ENCODE measurements at places on chromosomes 12 and 14. TPM values are rescaled to one million over a fixed set of nuclear protein-coding genes. Genes with fewer than 3 reads are reported as not detected.

Gene GPN3
- 43.6 TPM for total RNA-seq

Gene LMO3
- total RNA-seq, result 7.4 TPM

DNA sequence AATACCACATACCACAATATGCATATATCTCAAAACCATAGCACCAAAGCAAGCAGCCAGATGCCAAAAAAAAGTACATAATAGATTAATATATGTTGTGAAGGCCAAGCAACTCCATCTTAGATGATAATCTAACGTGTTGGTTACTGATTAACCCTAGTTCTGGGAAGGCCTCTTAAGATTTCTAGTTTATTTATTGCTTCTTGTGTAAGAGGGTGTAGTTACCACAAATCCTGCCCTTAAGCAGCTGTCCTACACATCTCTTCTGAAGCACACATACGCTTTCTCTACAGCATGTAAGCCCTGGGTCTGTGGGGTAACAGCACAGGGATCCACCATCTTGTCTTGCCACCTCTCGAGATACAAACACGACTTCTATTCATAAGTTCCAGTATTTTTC is 236.8 kb upstream of the AVPR1A start:
- H3K36me3 ChIP-seq, result no peaks in the 10 kb centered on the region
- H3K4me1 ChIP-seq, result no peaks in the 10 kb centered on the region
- no peak for DNase-seq
- H3K27ac ChIP-seq, result no peak overlapping the region
- H3K4me3 ChIP-seq, result no peak overlapping the region
- H3K27me3 ChIP-seq, result no peaks in the 10 kb centered on the region

DNA sequence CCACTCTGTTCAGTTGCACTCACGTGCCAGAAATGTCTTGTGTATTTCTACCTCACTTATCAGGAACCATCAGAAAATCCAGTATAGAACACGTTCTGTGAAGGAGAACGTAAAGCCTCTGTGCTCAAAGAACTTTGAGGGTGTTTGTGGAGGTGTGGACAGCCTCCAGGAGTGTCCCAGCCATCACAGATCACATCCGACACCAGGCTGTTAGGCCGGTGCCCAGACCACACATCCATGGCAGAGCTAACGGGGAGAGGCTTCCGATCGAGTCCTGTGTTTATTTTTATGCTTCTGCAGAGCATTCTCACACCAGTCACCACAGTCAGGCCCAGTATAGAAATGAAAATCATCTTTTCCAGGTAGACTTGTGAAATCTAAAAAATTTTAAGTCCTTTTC is 53.6 kb downstream of the TPCN1 start:
- no peak overlapping the region for H3K27ac ChIP-seq
- no peak for DNase-seq
- H3K27me3 ChIP-seq, result no peaks in the 10 kb centered on the region

DNA sequence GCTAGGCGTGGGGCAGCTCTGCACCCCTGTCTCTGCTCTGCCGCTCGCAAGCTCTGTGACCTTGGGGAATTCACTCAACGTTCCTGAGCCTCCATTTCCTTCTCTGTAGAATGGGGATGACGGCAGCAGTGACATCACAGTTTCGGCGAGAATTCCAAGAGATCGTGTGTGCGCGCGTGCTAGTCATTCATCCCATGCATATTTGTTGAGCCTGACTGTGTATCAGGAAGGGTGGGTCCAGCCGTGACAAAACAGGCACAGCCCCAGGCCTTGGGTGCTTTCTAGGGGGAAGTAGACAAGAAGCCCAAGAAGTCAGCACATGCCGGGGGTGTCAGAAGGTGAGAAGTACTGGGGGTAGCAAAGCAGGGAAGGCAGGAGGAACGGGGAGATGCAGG is 145.6 kb upstream of the NCOR2 start:
- H3K4me3 ChIP-seq, result no peak overlapping the region
- no peak for DNase-seq
- H3K27me3 ChIP-seq, result no peaks in the 10 kb centered on the region
- H3K4me1 ChIP-seq, result peaks cover 25% of the 10 kb centered on the region
- H3K36me3 ChIP-seq, result no peaks in the 10 kb centered on the region
- H3K27ac ChIP-seq, result no peak overlapping the region

All from SJCRH30 (cell line).